Epithelial cell of prostate (primary cell): ENCODE measurements at places on chromosomes 4 and X.

- DNase-seq = no peak
Observed at GRCh38 chr4:127734976-127735375, 4.8 kb downstream of the SLC25A31 start.

GRCh38 chr4:135508006-135508714 is 1306.6 kb upstream of the PABPC4L start:
- DNase-seq = peak; percentile 78

DNA sequence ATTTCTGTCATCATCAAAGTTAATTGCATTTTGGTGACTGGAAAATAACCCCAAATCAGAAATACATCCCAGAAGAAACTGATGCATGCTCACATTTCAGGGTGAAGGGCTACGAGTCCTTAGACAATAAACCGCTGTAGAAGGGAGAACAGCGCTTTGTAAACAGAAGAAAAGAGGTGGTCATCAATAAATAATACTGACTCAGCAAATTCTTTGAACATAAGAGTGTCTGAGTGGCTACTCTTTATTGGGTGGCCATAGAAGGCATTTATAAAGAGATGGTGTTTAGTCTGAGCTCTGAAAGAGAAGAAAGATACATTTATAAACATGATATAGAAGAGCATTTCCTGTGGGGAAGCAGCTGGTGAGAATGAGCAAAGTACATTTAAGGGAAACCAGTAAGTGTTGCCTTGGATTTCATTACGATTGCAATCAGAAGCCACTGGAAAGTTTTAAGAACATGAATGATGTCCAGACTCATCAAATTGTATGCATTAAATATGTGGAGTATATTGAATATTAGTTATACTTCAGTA is 246.9 kb upstream of the GIMD1 start:
- DNase-seq = no peak

DNA sequence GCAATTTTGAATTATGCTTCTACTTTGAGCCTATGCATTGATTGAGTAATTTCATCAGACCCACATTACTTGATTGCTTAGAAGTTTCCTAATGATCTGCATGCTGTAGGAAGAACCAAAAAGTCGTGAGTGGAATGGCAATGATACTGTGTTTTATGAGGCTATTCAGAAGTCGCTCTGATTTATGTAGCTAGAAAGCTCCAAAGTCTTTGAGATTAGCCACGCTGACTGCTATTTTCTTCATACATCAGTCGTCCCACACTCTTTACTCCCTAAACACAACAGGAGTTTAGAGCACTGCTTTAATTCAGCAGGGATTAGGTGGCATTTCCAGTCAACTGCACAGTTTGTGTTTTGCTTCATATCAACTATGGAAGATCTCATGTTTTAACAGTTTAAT is 4.1 kb downstream of the GRID2 start:
- no peak for DNase-seq

DNA sequence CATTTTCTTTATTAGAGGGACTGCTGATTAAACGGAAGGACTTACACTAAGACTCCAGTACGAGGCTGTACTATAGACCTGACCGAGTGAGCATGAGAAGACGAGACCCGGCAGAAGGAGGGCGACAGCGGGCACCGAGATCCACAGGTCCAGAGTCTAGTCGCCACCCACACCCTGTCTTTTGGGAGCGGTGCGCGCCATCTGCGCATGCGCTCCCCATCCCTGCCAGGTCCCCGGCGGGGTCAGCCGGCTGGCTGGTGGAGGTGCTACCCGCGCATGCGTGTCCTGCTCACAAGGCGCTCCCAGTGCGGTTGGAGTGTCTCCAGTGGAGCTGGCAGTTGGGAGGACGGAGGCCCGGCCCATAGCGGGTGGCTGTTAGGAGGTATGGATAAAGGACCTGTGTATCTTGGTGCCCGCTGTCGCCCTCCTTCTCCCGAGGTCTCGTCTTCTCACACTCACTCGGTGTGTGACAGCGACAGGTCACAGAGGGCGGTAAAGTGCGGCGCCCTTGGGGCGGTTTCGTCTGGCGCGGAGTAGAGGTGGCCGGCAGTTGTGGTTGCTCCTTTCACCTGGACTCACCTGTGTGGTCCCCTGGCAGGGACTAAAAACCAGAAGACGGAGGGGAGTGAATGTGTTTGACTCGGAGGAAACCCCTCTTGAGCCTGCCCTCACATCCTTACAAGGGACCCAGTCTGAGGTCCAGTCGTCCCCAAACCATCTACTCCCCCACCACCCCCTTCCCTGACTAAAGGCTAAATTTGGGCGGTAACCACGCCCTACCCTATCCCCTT is 7.6 kb upstream of the HSD17B10 start:
- DNase-seq = no peak

GRCh38 chr4:158341896-158342295 is 131.6 kb downstream of the TMEM144 start:
- DNase-seq = no peak

DNA sequence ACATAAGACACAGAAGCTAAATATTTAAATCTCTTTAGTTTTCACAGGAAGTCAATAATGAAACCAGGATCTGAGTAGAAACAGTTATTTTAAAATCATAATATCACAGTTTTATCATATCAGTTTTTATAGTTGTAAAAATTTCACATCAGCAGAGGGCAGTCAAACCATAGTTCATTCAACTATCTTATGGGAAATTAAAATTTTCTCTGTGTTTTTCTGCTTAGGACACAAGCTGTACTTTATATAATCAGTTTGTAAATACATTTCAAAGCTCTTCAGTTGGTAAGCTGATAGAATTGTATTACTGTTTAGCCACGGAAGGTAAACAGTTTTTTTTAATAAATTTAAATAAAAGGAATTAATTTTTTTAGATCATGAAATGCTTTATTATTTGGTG is 204.8 kb upstream of the NUDT6 start:
- no peak for DNase-seq

GRCh38 chrX:20143561-20143960 is 1.9 kb upstream of the EIF1AX start:
- no peak for DNase-seq

GRCh38 chr4:81626851-81627250 is 155.1 kb upstream of the RASGEF1B start:
- DNase-seq = no peak

DNA sequence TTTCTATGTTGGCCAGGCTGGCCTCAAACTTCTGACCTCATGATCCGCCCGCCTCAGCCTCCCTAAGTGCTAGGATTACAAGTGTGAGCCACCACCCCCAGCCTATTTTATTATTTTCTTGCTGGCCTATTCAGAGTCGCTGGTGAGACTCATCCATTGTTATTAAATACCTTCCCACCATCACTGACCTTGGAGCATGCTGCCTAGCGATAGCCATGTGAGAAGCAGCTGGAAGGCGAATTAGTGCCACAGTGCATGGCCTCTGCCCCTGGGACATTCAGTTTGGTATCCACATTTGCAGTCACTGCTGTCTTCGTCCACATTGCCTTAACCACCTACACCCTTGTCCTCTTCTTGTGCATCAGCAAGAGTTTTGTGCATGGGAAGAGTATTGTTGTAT is 32.4 kb upstream of the NMU start:
- no peak for DNase-seq

GRCh38 chrX:123878252-123878721 is 18.4 kb downstream of the XIAP start:
- no peak for DNase-seq

GRCh38 chr4:24369507-24370029 is 214.8 kb downstream of the DHX15 start:
- no peak for DNase-seq

DNA sequence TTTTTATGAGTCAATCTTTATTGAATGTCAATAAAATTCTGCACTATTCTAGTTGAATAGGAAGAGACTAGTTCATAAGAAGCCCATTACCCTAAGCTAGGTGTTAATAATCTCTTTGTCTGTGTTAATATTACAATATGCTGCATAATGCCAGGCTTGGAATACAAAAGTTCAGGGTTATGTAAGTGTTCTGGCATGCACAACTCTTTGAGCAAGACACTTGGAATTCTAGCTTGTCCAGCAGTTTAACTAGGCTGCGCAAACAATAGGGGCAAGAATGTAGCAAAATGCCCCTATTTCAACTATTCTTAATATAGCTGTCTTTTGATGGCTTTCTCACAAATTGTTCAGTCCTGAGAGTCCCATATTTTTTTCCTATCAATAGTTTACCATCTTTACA is 31.3 kb upstream of the ETNPPL start:
- no peak for DNase-seq
